Vein endothelial cell (primary cell): ENCODE measurements at places on chromosomes 2 and 18. TPM values are rescaled to one million over a fixed set of nuclear protein-coding genes. Genes with fewer than 3 reads are reported as not detected.

The KATNAL2 gene
- total RNA-seq = 0.86 and 0.98 TPM in 2 replicates

The MTA3 gene
- 29.1 and 34.2 TPM in 2 replicates for total RNA-seq

The SCN7A gene
- not detected in 2 replicates for total RNA-seq

The KIAA2012 gene
- not detected in 2 replicates for total RNA-seq

The NOSTRIN gene
- 0.65 and 9.6 TPM in 2 replicates for total RNA-seq

The BOLL gene
- total RNA-seq = not detected in 2 replicates

The OXER1 gene
- not detected in 2 replicates for total RNA-seq

The RAB1A gene
- total RNA-seq = 77.1 and 80.0 TPM in 2 replicates

The CSRNP3 gene
- total RNA-seq = under 0.01 and 0.19 TPM in 2 replicates

The TCF7L1 gene
- 6.2 and 8.3 TPM in 2 replicates for total RNA-seq

The POTEI gene
- total RNA-seq = 0.33 and 0.48 TPM in 2 replicates

The DOK6 gene
- under 0.01 and 0.57 TPM in 2 replicates for total RNA-seq

The FBXO36 gene
- 2.4 and 2.6 TPM in 2 replicates for total RNA-seq
